ENCODE measurements at places on chromosomes 5 and 9.

GRCh38 chr5:173458828-173459609 is 130.8 kb upstream of the STC2 start:
- H3K4me1 ChIP-seq: no peaks in the 10 kb centered on the region
- no peak overlapping the region for H3K27ac ChIP-seq
- H3K27me3 ChIP-seq: no peaks in the 10 kb centered on the region
- H3K36me3 ChIP-seq: no peaks in the 10 kb centered on the region

GRCh38 chr5:143311428-143311827 is 92.1 kb downstream of the NR3C1 start:
- no peak overlapping the region for H3K4me3 ChIP-seq
- peaks cover 63% of the 10 kb centered on the region for H3K36me3 ChIP-seq
- DNase-seq: no peak
- no peaks in the 10 kb centered on the region for H3K27me3 ChIP-seq

DNA sequence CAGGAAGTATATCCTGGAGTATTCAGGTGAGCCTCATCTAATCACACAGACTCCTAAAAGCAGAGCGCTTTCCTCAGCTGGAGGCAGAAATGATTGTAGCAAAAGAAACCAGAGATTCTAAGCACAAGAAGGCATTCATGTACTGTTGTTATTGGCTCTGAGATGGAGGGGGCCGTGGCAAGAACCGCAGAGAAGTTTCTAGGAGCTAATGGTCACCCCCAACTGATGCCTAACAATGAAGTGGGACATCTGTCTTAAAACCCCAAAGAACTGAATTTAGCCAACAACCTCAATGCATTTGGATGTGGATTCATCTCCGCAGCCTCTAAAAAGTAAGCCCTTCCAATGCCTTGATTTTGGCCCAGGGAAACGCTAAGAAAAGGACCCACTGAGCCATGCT is 76.3 kb downstream of the ADAMTSL1 start:
- no peak overlapping the region for H3K4me3 ChIP-seq
- no peak for DNase-seq
- no peak overlapping the region for H3K27ac ChIP-seq
- H3K4me1 ChIP-seq: no peaks in the 10 kb centered on the region
- no peaks in the 10 kb centered on the region for H3K27me3 ChIP-seq

GRCh38 chr9:29208670-29209069 is 1635.4 kb upstream of the C9orf72 start:
- DNase-seq: no peak
- H3K36me3 ChIP-seq: no peaks in the 10 kb centered on the region
- H3K27ac ChIP-seq: no peak overlapping the region
- peaks cover 22% of the 10 kb centered on the region for H3K27me3 ChIP-seq
- H3K4me1 ChIP-seq: peaks cover 3% of the 10 kb centered on the region

DNA sequence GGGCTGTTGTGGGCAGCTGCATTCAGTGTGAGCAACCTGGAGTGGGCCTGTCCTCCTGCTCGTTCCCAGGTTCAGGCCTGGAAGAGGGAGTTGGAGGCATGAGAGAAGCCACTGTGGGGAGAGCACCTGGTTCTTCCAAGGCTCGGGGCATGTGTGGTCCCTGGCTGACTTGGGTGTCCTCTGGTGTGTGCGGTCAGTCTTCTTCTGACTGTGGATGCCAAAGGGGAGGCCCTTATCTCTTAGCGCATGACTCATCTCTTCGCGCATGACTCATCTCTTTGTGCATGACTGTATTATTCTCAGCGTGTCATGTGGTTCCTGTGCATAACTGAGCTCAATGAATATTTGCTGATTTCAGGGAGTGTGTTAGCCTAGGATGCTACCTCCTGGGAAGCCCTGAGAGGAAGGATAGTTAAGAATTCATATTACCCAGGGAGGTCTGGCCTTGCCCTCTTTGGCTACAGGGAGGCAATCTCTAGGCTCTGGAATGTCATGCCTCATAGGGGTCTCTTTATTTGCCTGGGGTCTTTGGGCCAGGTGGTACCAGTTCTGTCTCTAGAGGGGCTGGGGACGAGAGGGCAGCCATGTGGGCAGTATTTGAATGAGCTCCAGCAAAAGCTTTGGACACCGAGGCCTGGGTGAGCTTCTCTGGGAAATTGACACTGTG is 188.7 kb downstream of the HSPA4 start:
- no peaks in the 10 kb centered on the region for H3K36me3 ChIP-seq
- H3K4me1 ChIP-seq: peaks cover 14% of the 10 kb centered on the region
- H3K27ac ChIP-seq: no peak overlapping the region
- H3K27me3 ChIP-seq: no peaks in the 10 kb centered on the region

- H3K36me3 ChIP-seq: no peaks in the 10 kb centered on the region
- peaks cover 60% of the 10 kb centered on the region for H3K27me3 ChIP-seq
- peaks cover 2% of the 10 kb centered on the region for H3K4me1 ChIP-seq
- H3K27ac ChIP-seq: no peak overlapping the region
- no peak overlapping the region for H3K4me3 ChIP-seq
These were observed 38.6 kb upstream of the NFIB start for GRCh38 chr9:14352503-14352902.

- no peaks in the 10 kb centered on the region for H3K36me3 ChIP-seq
- DNase-seq: no peak
- no peak overlapping the region for H3K27ac ChIP-seq
- peak overlapping the region; percentile 59 for H3K4me3 ChIP-seq
- H3K4me1 ChIP-seq: peaks cover 32% of the 10 kb centered on the region
These were observed 8.8 kb downstream of the CDO1 start for GRCh38 chr5:115807654-115808052.

GRCh38 chr5:10863763-10864383 is 102.8 kb upstream of the DAP start:
- H3K36me3 ChIP-seq: no peaks in the 10 kb centered on the region
- peaks cover 6% of the 10 kb centered on the region for H3K27me3 ChIP-seq
- no peak overlapping the region for H3K4me3 ChIP-seq
- DNase-seq: peak; percentile 12
- H3K27ac ChIP-seq: no peak overlapping the region

DNA sequence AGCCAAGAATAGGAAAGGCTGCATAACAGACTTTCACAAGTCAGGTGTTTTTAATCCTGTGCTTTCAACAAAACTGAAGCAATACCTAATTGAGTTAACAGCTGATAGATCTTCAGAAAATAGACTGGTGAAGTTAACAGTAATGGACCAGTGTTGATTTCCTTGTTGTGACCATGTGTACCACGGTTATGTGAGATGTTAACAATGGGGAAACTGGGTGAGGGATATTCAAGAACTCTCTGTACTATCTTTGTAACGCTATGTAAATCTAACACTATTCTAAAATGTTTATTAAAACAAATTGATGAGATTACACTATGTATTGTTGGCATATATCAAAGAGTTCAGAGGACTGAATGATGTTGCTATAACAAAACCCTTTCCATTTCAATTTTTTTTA is 36.9 kb downstream of the MACROH2A1 start:
- no peak for DNase-seq
- H3K27me3 ChIP-seq: no peaks in the 10 kb centered on the region
- H3K4me1 ChIP-seq: peaks cover 39% of the 10 kb centered on the region
- no peak overlapping the region for H3K4me3 ChIP-seq
- H3K27ac ChIP-seq: no peak overlapping the region

GRCh38 chr5:14245132-14245925 is 102.2 kb downstream of the TRIO start:
- DNase-seq: no peak
- H3K4me3 ChIP-seq: no peak overlapping the region
- H3K27me3 ChIP-seq: peaks cover 8% of the 10 kb centered on the region
- no peaks in the 10 kb centered on the region for H3K4me1 ChIP-seq
- no peaks in the 10 kb centered on the region for H3K36me3 ChIP-seq

DNA sequence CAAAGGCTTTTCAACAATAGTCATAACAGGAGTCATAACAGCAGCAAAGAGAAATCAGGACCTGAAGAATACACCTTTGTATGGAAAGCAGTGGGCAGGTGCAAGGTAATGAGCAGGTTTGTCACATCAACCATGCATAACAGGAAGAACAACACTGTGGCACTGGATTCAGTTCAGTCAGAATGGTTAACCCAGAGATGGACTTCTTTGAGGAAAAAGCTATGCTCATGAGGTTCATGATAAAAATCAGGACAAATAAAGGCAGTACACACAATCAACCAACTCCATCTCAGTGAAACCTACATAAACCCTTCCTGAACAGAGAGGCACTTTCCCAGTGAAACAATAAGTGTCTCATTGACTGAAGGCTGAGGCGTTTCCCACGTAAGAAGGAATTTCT is 27.0 kb downstream of the ABITRAM start:
- no peaks in the 10 kb centered on the region for H3K4me1 ChIP-seq
- no peak overlapping the region for H3K4me3 ChIP-seq
- no peak overlapping the region for H3K27ac ChIP-seq
- no peaks in the 10 kb centered on the region for H3K36me3 ChIP-seq

- peaks cover 12% of the 10 kb centered on the region for H3K36me3 ChIP-seq
- H3K4me1 ChIP-seq: peaks cover 9% of the 10 kb centered on the region
- no peak overlapping the region for H3K4me3 ChIP-seq
- no peak overlapping the region for H3K27ac ChIP-seq
- H3K27me3 ChIP-seq: peaks cover 2% of the 10 kb centered on the region
These were observed 12.4 kb downstream of the PTTG1 start for GRCh38 chr5:160434022-160434531.

DNA sequence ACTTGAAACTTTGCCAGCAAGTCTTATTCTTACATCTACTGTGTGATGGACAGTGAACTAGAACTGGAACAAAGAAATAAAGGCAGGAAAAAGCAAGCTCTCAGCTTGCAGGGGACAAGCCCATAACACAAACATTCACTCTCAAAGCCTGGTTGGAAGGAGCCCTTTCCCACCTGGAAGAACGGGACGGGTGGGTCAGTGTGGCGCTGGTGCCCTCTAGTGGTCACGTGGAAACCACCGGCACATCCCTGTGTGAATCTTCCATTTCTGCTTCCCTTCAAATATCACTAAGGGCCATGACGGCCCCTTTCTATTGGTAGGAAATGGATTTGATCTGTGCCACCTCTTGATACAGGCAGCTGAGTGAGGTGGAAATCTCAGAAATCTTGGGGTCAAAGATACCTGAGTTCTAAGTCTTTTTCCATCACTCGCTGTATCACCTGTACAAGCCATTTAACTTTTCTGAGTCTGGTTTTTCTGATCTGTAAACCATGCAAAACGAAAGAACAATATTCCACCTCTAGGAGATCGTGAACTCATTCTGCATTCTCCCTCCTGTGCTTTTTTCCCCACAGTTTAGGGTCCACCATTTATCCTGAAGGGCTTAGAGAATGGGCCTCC is 211.6 kb downstream of the MSX2 start:
- DNase-seq: no peak
- no peaks in the 10 kb centered on the region for H3K27me3 ChIP-seq
- no peaks in the 10 kb centered on the region for H3K4me1 ChIP-seq

DNA sequence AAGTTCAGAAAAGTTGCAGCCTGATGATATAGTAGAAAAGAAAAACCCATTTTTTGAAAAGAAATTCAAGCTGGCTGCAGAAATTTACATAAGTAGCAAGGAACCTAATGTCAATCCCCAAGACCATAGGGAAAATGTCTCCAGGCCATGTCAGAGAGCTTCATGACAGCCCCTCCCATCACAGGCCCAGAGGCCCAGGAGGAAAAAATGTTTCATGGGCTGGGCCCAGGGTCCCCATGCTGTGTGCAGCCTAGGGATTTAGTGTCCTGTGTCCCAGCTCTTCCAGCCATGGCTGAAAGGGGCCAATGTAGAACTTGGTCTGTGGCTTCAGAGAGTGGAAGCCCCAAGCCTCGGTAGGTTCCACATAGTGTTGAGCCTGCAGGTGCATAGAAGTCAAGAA is 220.3 kb downstream of the CSNK1G3 start:
- H3K36me3 ChIP-seq: no peaks in the 10 kb centered on the region
- H3K4me1 ChIP-seq: no peaks in the 10 kb centered on the region
- no peaks in the 10 kb centered on the region for H3K27me3 ChIP-seq
- H3K4me3 ChIP-seq: no peak overlapping the region
- no peak overlapping the region for H3K27ac ChIP-seq
- DNase-seq: no peak
